ENCODE measurements at places on chromosomes 7 and 10. TPM values are rescaled to one million over a fixed set of nuclear protein-coding genes. Genes with fewer than 3 reads are reported as not detected.

PAPOLB gene
- not detected for polyA plus RNA-seq

JCAD gene
- polyA plus RNA-seq = not detected

PGAM2 gene
- not detected for polyA plus RNA-seq

CALHM1 gene
- polyA plus RNA-seq = not detected

CAV2 gene
- not detected for polyA plus RNA-seq

SPDYE5 gene
- 0.15 TPM for polyA plus RNA-seq

OPALIN gene
- polyA plus RNA-seq = not detected

GPR146 gene
- polyA plus RNA-seq = 26.4 TPM

RPP38 gene
- 22.2 TPM for polyA plus RNA-seq

CAMK2B gene
- not detected for polyA plus RNA-seq

HOXA6 gene
- not detected for polyA plus RNA-seq

- no peaks in the 10 kb centered on the region for H3K27me3 ChIP-seq
- no peak for DNase-seq
- H3K36me3 ChIP-seq = no peaks in the 10 kb centered on the region
- no peak overlapping the region for H3K4me3 ChIP-seq
- no peaks in the 10 kb centered on the region for H3K4me1 ChIP-seq
Observed at GRCh38 chr7:47565640-47566250, 16.2 kb downstream of the TNS3 start.

DNA sequence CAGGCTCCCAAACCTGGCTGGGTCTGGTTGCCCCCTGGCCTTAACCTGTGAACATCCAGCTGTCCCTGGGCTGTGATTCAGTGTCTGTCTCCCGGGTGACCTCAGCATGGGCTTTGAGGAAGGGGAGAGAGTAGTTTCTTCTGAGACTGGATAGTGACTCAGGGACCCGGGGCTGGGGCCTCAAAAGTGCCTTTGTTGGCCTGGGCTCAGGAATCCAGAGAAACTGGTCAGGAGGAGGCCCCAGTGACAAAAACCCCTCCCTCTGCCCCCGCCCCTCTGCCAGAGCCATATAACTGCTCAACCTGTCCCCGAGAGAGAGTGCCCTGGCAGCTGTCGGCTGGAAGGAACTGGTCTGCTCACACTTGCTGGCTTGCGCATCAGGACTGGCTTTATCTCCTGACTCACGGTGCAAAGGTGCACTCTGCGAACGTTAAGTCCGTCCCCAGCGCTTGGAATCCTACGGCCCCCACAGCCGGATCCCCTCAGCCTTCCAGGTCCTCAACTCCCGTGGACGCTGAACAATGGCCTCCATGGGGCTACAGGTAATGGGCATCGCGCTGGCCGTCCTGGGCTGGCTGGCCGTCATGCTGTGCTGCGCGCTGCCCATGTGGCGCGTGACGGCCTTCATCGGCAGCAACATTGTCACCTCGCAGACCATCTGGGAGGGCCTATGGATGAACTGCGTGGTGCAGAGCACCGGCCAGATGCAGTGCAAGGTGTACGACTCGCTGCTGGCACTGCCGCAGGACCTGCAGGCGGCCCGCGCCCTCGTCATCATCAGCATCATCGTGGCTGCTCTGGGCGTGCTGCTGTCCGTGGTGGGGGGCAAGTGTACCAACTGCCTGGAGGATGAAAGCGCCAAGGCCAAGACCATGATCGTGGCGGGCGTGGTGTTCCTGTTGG lies at the start of gene CLDN4:
Gene CLDN4 (plus strand): TSS at position 316 of the 903 bp plus-strand sequence. CDS start 206 bp downstream, at position 522.
- no peaks in the 10 kb centered on the region for H3K36me3 ChIP-seq
- H3K27ac ChIP-seq = no peak within 1 kb of the TSS
- DNase-seq = no peak
- no peak within 1 kb of the TSS for H3K4me3 ChIP-seq

DNA sequence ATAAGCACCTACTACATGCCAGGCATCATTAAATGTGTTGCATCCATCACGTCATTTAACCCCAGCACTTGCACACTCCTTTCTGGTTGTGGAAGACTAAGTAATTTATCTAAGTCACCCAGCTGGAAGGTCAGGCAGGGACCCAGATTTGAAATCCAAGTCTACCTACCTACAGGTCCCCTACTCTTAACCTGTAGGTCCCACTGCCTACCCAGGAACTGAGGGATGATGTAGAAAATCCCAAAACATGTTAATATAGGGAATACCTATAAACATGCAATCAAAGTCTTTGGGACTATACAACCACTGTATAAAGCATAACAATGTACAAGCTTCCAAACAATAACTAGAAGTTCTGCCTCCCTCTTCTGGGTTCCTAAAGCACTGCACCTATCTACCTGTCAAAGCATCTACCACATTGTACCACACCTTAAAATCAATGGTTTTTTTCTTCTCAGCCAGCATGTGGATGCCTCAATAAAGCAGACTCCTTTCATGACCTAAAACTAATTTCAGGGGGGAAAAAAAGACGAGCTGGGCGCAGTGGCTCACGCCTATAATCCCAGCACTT lies 5.6 kb downstream of the IL6 start:
- H3K36me3 ChIP-seq = no peaks in the 10 kb centered on the region
- H3K4me3 ChIP-seq = no peak overlapping the region
- no peaks in the 10 kb centered on the region for H3K4me1 ChIP-seq
- DNase-seq = no peak
- peaks cover 8% of the 10 kb centered on the region for H3K27me3 ChIP-seq
- H3K27ac ChIP-seq = no peak overlapping the region

DNA sequence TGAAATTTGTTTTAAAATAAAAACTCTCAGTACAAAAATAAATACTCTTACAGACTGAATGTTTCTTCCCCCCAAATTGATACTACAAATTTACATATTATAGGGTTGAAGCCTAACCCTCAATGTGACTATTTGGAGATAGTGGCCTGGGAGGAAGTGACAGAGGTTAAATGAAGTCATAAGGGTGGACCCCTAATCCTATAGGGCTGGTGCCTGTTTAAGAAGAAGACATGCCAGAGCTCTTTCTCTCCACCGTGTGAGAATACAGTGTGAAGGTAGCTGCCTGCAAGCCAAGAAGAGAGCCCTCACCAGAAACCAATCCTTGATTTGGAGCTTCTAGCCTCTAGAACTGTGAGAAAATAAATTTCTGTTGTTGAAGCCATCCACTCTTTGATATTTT lies 67.6 kb downstream of the MCU start:
- H3K27me3 ChIP-seq = no peaks in the 10 kb centered on the region
- H3K27ac ChIP-seq = no peak overlapping the region
- DNase-seq = no peak
- no peaks in the 10 kb centered on the region for H3K36me3 ChIP-seq
- H3K4me1 ChIP-seq = no peaks in the 10 kb centered on the region

DNA sequence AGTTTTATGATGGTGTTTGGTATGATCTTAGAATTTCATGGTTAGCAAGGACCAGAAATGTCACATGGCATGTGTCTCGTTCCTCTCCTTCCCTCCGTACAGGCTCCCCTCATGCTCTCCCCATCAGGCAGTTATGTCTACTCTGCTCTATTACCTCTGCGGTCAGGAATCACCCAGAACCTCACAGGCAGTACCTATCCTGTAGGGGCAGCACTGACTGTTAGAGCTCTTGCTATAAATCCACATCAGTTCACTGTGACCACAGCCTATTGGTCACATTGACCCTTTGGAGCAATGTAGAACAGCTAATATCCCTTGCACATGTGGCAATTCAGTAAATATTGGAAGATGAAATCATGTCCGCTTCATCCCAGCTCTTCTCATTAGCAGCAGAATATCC lies 151.8 kb downstream of the WNT2 start:
- no peaks in the 10 kb centered on the region for H3K27me3 ChIP-seq
- no peaks in the 10 kb centered on the region for H3K4me1 ChIP-seq
- H3K4me3 ChIP-seq = no peak overlapping the region
- H3K36me3 ChIP-seq = no peaks in the 10 kb centered on the region

DNA sequence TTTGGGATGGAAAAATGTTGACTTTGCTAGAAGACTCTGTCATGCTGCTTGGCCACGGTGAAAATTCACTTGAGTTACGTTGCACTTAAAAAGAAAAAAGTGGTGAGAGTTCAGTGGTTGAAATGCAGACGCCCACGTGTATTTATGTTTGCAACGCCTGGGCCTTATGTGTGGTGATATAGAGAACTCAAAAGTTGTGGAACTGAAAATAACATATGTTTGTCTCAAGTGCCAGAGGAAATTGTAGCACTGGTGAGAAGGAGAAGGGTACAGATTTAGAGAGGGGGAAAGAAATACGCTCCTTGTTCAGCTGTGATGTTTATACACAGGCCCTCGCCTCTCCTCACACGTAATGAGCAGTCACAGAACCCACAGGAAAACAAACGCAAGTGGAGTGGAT lies 73.6 kb downstream of the EMX2 start:
- no peaks in the 10 kb centered on the region for H3K27me3 ChIP-seq
- no peaks in the 10 kb centered on the region for H3K4me1 ChIP-seq
- H3K36me3 ChIP-seq = no peaks in the 10 kb centered on the region
- no peak for DNase-seq
- H3K27ac ChIP-seq = no peak overlapping the region
- H3K4me3 ChIP-seq = no peak overlapping the region

- DNase-seq = no peak
- peaks cover 7% of the 10 kb centered on the region for H3K36me3 ChIP-seq
- H3K27me3 ChIP-seq = no peaks in the 10 kb centered on the region
- H3K4me3 ChIP-seq = no peak overlapping the region
Observed at GRCh38 chr7:127961786-127962453, 69.3 kb downstream of the LRRC4 start.

DNA sequence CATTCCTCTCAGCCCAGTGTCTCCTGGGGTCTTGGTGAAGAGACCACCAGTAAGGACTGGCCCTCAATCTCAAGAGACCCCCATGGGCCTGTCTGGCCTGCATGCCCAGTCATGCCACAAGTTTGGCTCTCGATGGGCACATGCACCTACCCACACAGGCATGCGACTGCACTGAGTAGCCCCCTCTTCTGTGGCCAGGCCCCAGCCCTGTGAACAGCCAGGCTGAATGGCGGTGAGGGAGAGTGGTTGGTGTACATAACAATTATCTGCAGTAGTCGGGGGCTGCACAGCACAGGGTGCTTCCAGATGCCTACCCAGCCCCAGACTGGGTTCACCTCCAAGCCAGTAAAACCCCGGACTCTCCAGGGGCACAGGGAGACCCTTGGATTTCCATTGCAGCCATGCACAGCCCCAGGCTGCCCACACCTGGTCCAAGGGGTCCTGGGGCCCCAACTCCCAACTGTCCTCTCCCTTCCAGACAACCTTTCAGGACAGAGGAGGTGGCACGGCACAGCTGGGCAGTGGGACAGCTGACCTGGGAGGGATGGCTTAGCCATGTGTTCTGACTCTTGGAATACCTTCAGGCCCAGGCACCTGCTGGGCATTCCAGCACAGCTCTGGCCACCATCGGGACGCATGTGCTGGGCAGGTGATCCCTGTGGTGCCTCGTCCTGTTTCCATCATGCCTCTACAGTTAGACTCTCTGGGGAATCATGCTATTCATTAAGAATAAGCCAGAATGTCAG lies 21.0 kb upstream of the CSGALNACT2 start:
- no peak overlapping the region for H3K27ac ChIP-seq
- no peak overlapping the region for H3K4me3 ChIP-seq
- DNase-seq = no peak

DNA sequence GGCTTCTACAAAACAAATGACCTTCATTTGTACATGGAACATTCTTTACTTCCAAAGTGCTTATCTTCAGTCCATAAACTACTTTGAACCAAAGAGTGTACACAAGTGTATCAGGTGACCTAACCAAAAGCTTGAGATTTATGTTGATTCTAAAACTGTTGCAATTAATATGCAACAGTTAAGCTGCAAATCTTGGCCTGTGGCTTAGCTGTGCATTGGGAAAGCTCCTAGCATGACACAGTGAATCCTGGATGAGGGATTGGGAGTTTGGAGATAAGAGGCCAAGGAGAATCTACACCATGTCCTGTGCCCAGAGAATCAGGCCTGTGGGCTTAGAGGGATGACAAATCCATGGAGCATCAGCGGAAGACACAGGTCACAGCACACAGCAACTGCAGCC lies 105.2 kb upstream of the GSDME start:
- no peak overlapping the region for H3K27ac ChIP-seq
- no peak for DNase-seq
- no peak overlapping the region for H3K4me3 ChIP-seq

GRCh38 chr7:28145931-28146330 lies 34.7 kb downstream of the JAZF1 start:
- no peaks in the 10 kb centered on the region for H3K36me3 ChIP-seq
- DNase-seq = no peak
- H3K4me1 ChIP-seq = no peaks in the 10 kb centered on the region
- no peaks in the 10 kb centered on the region for H3K27me3 ChIP-seq
- no peak overlapping the region for H3K27ac ChIP-seq

DNA sequence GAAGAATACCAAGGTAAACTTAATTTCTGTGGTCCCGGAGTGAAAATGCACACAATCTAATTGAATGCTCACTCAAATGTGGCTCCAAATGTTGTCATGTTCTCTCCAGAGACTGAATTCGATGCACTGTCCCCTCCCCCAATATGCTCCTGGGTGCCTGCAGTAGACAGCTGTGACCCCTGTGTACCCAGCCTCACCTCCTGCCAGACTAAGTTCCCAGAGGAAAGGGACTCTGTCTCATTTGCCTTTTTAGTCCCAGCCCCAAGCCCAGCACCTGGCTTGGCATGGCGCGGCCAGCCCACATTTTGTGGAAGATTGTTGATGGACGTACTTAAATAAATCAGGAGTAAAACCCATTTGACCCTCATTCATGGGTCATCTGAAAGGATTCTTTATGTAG lies 21.8 kb upstream of the FIGNL1 start:
- H3K27me3 ChIP-seq = no peaks in the 10 kb centered on the region
- H3K36me3 ChIP-seq = no peaks in the 10 kb centered on the region
- DNase-seq = no peak
- H3K4me3 ChIP-seq = no peak overlapping the region
- H3K27ac ChIP-seq = no peak overlapping the region
- H3K4me1 ChIP-seq = peaks cover 8% of the 10 kb centered on the region

- peaks cover 4% of the 10 kb centered on the region for H3K27me3 ChIP-seq
- no peak for DNase-seq
- H3K36me3 ChIP-seq = no peaks in the 10 kb centered on the region
- no peak overlapping the region for H3K27ac ChIP-seq
- H3K4me1 ChIP-seq = no peaks in the 10 kb centered on the region
Observed at GRCh38 chr10:44939691-44940401, 19.8 kb upstream of the RASSF4 start.

- DNase-seq = no peak
- no peaks in the 10 kb centered on the region for H3K4me1 ChIP-seq
- H3K4me3 ChIP-seq = no peak overlapping the region
- no peaks in the 10 kb centered on the region for H3K36me3 ChIP-seq
Observed at GRCh38 chr10:108069096-108069495, 904.6 kb upstream of the SORCS1 start.

DNA sequence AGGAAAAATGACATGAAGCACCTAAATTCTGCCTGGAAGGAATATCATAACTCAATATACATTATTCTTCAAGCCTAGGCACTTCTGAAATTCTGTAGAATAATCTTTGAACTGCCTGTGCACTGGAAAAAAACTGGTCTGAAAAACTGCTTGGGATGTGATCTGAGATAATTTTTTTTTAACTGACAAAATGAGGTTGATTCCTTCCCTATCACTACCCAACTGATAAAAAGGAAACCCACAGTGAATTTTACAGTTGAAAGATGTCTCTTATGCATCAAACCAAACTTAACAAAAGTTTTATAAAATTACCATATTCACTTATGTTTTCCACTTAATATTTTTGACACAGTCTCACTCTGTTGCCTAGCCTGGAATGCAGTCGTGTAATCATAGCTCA lies 67.2 kb upstream of the FAM133B start:
- no peak overlapping the region for H3K27ac ChIP-seq
- no peaks in the 10 kb centered on the region for H3K27me3 ChIP-seq
- H3K4me1 ChIP-seq = no peaks in the 10 kb centered on the region
- no peak for DNase-seq

Data from CD4-positive, CD25-positive, alpha-beta regulatory T cell (primary cell).